ENCODE measurements at places on chromosomes 12 and 14.
A peak's percentile ranks its signal among the peaks of the same experiment; 100 is the strongest.

DNA sequence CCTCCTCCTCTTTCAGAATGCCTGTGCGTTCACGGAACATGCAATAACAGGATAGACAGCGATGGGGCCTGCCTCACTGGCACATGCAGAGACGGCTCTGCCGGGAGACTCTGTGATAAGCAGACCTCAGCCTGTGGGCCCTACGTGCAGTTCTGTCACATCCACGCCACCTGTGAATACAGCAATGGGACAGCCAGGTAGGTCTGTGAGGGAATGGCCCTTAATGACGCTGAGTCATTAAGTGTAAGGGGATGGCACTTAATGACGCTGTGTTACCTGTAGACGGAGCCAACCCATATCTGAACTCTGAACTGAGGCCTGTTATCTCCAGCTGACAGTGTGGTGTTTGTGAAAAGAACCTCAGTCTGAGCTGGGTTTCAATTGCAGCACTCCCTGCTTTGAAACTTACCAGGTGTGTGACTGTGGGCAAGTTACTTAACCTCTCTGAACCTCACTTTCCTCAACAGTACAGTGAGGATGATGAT lies 86.9 kb downstream of the STAB2 start:
- no peak for DNase-seq

- DNase-seq: peak; percentile 70
Measured at GRCh38 chr14:50335989-50336824, 24.1 kb downstream of the DMAC2L start.

GRCh38 chr12:92357584-92358261 lies 212.1 kb upstream of the BTG1 start:
- no peak for DNase-seq

DNA sequence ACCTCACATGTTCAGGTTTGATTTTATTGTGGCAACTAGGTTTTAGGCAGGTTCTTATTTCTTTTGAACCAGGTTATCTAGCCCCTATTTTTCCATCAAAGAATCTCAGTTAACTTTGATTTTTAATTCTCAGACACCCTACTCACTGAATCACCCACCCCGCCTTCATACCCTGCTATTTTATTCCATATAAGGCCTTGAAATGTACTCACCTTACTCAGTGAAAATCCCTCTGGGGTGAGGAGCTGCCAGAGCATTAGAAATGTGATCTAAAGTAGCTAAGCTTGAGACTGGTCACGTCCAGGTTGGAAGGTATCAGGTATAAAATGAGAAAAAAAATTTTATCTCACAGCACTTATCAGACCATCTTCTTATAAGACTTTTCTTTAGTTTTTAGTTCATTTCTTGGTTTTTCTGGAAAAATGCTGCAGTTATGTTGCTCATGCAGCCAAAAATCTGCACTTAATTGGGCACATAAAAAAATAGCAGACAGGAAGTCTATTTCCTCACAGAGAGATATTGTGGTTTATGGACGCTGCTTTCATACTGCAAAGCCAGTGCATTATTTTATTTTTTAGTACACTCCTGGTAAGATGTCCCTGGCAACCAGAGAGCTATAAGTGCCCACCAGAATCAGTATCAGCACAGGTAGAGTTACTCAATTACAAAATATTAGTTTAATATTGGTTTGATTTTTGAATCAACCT lies 101.5 kb upstream of the CCDC91 start:
- DNase-seq: no peak

- no peak for DNase-seq
Measured at GRCh38 chr12:27607591-27607990, 83.6 kb downstream of the PPFIBP1 start.

DNA sequence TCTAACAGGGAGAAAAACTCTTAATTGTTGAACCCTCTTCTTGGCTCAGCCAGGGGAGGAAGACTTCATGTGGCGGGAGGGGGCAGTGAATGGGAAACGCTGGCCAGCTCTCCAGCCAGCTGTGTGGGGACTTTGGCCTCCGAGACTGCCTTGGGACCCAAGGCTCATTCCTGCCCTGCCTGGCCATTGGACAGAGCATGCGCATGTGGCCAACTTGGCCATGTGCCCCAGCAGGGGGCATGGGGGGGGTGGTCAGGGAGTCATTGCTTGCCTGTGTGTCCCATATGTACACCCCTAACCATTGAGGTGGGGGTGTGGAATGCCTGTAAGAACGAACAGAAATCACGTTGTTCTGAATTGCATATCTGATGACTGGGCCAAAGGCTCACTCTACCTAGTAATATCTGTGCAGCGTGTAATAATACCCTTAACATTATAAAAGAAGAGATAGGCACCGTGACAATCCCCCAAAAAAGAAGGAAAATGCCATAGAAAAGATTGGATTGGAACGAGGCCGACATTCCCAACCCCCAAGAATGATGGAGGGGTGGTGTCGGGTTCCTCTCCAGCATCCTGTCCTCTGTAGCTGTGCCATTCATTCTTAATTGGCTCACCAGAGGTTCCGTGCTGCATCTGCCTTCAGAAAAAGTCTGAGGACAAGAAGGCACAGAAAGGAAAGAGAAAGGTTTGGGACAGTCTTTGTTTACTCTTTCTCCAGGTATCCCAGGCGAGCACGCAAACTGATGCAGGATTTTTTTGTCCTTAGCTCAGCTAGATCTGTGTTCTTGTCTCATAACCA lies 3.5 kb upstream of the FAR2 start:
- no peak for DNase-seq

DNA sequence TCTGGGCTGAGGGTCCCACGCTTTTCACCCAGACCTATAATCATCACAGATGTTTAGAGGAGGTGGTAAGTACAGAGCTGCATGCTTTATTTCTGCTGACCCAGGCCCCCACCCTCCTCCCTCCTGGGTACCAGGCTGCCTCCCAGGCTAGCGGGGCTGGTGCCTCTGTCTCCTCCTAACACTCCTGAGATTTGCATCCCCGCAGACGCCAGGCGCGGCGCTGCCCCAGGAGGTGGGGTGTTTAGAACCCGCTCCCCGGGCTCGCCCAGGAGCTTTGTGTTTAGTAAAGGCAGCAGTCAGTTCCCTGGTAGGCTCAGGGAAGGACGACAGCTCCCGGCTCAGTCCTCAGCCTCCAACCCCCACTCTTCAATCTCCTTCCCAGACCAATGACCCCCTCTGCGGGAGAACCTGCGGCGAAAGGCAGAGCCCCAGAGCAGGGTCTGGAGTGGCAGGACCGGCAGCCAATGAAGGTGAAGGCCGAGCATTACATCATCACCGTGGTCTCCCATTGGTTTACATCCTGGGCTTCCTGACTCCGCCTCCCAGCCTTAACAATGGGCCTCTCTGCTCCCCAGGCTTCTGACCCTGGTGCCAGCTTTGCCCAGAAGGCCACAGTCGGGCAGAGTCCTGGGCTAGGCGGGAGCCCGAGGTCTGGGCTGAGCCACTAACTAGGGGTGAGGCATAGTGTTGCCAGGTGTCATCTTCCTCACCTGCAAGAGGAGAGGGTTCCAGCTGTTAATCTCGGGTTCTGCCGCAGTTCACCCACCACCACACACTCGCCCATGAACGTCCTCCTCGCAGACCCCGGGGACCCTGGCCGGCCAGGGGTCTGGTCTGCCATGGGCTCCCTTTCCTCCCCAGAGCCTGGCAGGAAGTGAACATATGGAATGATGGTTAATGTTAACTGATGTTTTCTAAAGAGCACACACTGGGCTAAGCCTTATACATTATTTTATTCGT lies 57.5 kb downstream of the CALM1 start:
- peak; percentile 99 for DNase-seq

GRCh38 chr12:124750787-124751471 lies 112.7 kb downstream of the SCARB1 start:
- DNase-seq: no peak

DNA sequence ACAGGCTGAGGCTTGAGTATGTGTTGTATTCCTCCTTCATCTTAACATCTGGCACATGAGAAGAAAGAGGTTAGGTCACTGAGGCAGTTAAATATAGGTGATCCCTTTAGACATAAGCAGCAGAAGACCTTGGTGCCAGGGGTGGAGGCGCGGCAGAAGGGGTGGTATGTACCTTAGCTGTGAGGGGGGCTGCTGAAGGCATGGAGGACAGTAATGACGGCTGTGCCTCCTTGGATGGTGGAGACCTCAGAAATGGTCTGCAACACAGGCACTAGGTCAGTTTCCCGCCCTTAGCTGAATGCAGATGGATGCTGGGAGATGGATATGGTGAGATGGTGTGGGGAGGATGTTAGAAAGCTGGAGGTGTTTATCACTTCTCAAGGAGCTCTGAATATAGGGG lies 1.5 kb upstream of the PNMA1 start:
- DNase-seq: no peak

DNA sequence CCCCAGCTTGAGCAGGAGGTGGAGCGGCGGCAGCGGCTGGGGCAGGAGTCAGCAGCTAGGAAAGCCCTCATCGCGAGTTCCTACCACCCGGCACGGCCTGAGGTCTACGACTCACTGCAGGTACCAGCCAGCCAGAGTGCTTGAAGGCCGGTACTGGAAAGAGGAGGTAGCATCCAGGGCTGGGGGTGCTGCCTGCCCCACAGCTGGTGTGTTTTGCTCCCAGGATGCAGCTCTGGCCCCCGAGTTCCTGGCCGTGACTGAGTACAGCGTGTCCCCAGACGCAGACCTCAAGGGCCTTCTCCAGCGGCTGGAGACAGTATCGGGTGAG lies 1.6 kb downstream of the OGFOD2 start:
- DNase-seq: no peak

- DNase-seq: peak; percentile 47
Measured at GRCh38 chr12:29552324-29552927, 54.9 kb upstream of the OVCH1 start.

- no peak for DNase-seq
Measured at GRCh38 chr12:56107242-56107641, 2.9 kb downstream of the PA2G4 start.

- DNase-seq: peak; percentile 88
Measured at GRCh38 chr14:92959189-92959531, 36.2 kb downstream of the CHGA start.

DNA sequence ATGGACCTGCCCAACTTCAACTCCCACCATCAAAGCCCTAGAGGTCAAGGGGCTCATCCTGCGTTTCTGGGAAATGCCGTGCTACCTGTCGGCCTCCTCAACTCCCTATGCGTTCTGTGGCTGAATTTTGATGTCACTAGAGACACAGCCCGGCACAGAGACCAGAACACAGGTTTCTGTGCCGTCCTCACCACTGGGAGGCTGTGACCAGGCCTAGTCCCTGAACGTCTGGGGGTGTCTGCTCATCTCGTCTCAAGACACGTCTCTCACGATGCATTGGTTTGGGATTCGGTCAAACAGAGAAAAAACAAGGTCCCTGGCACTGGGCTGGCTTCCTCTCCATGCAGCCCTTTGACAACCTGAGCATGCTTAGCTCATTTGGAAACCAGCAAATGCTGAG lies 33.5 kb downstream of the SLC15A4 start:
- no peak for DNase-seq

DNA sequence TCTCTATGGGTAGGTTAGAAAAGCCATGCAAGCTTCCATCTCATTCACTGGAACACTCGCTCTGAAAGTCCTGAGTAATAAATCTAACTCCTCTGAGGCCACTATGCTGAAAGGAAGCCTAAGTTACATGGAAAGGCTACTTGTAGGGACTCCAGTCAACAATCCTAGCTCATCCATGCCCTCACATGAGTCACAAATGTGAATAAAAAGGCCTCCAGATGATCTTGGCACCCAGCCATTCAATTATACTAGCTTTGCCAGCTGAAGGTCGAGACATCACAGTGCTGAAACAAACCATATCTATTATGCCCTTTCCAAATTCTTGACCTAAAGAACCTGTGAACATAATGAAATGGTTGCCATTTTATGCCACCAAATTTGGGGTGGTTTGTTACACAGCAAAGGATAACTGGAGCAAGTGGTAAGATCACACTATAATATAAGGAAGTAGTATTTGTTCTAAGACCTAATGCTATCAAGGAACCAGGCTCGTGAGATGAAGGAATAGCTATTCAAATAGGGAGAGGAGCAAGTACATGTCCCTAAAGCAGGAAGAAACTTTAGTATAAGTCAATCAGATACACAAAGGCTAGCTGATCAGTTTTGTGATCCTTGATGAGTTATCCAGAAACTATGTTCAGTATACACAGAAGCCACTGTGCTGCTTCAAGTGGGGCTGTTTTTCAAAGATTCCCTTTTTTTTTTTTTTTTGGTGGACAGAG lies 142.1 kb downstream of the MED13L start:
- DNase-seq: no peak

- DNase-seq: no peak
Measured at GRCh38 chr14:32468955-32469354, 139.9 kb downstream of the AKAP6 start.

DNA sequence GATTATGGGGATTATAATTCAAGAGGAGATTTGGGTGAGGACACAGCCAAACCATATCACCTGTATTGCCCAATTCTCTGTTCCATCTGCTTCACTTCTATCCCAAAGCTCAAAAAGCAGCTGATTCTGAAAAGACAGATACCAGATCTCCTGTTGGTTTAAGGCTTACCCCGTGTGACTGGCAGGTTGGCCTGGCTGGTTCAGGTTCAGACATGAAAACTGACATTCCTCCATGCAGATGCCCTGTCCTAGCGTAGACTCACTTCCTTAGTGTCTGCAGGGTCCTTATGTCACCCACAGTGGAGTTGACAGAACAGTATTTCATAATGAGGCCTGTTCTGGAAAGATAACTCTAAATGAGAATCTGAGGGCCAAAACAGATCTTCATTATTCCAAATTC lies 61.1 kb upstream of the FLRT2 start:
- DNase-seq: no peak

GRCh38 chr12:129312048-129312447 lies 458.8 kb downstream of the GLT1D1 start:
- no peak for DNase-seq

DNA sequence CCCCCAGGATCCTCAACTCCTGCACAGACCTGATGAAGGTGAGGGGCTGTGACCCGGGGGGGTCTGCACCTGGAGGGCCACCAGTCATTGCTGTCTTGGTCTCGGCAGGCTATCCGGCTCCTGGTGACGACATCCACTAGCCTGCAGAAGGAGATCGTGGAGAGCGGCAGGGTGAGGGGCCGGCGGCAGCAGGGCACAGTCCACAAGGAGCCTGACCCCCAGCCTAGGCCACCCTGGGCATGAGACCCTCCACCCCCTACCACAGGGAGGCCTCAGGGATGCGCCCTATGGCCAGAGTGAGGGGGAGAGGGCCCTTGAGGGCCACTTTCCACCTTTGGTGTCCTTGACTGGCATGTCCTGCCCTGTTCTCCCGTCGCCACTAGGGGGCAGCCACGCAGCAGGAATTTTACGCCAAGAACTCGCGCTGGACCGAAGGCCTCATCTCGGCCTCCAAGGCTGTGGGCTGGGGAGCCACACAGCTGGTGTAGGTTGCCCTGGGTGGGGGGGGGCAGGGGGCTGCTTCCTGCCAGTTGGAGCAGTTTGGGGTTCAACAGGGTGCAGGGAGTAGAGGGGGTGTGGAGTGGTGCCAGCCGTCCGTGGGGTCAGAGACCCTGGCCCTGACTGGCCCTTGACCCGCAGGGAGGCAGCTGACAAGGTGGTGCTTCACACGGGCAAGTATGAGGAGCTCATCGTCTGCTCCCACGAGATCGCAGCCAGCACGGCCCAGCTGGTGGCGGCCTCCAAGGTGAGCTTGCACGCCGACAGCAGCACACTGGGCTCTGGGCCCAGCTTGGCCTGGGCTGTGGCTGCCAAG lies 25.0 kb downstream of the HIP1R start:
- DNase-seq: peak; percentile 83

All from globus pallidus (tissue), 1 donor.